GM19239 (cell line): ENCODE measurements at places on chromosomes 7 and 10.

- no peak for DNase-seq
These were observed 66.4 kb upstream of the ANK3 start for GRCh38 chr10:60456053-60456452.

- no peak for DNase-seq
These were observed 196.1 kb downstream of the PTPRN2 start for GRCh38 chr7:158391541-158391940.

DNA sequence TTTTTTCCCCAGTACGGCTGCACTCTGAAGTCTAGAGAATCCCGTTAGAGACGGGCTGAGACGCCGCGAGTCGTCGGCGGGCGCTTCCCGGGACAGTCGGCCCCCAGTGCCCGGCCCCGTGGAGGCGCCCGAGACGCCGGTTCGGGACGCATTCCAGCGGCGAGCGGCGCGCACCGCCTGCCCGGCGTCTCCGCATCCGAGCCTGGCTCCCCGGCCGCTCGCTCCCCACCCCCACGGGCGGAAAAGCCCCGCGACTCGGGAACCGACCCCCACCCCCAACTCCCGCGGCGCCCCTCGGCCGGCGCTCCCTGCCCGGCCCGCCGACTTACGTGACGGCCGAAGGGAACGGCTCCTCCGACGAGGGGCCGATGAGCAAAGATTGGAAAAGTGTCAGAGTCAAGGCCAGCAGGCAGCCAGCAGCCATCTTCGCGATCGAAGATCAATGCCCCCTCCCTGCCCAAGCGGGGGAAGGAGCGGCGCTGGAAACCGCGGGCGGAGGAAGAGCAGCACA is 486 bp downstream of the CACNA2D1 start:
- no peak for DNase-seq

- DNase-seq = no peak
These were observed 349.2 kb downstream of the RNLS start for GRCh38 chr10:88233870-88234269.
